NCI-H774 (cell line): ENCODE measurements at places on chromosomes 12 and 14.

- DNase-seq: no peak
Observed at GRCh38 chr12:111201036-111201435, 167.9 kb downstream of the PHETA1 start.

GRCh38 chr14:68409387-68409786, 383.5 kb downstream of the ZFP36L1 start:
- no peak for DNase-seq

DNA sequence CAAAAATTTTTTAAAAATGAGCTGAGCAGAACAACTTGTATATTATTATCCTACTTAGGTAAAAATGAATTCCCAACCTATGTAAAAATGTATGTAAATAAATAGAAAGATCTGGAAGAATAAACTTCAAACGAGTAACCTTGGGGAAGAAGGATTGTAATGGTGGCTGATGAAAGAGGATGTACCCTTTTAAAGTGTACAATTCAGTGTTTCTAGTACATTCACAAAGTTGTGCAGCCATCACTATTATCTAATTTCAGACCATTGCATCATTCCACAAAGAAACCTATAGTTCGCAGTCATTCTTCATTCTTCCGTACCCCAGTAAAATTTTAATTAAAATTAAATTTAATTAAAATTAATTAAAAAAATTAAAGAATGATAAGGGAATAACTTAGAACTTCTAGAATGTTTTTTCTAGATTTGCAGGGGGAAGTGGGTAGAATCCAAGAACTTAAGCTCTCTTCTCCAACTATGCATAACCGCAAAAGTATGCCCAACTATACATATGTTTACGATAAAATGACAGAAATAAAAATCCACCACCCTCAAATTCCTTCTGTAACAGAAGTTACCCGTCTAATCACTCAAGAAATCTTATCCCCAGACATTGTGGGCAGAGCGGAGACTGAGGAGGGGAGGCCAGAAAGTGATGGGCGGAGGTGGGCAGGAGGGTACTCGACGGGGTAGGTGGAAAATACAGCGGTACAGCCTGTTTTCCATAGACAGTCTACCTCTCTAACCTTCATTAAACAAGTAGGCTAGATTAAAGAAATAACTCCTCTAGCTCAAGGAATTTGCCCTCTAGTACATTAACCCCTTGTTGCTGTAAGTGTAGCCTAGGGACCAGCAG, 921 bp downstream of the DEPDC4 start:
- DNase-seq: no peak

GRCh38 chr14:63995285-63995684, 142.5 kb downstream of the SYNE2 start:
- DNase-seq: no peak

DNA sequence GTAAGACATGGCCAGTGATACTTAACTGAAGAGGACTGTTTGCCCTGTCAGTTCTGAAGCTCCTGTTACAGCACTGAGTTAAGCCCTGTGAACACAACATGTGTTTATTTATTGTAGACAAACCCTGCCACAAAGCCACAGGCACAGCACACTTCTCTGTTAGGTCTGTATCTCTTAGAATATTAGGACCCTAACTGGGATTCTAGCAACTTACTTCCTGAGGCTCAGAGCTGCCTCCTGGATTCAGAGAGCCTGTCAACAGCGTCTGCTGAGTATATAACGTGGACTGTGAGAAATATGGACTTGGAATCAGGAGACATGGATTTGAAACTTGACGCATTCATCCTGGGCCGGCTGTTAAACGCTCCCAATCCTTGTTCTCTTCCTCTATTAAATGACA, 135.0 kb upstream of the HIF1A start:
- DNase-seq: no peak

DNA sequence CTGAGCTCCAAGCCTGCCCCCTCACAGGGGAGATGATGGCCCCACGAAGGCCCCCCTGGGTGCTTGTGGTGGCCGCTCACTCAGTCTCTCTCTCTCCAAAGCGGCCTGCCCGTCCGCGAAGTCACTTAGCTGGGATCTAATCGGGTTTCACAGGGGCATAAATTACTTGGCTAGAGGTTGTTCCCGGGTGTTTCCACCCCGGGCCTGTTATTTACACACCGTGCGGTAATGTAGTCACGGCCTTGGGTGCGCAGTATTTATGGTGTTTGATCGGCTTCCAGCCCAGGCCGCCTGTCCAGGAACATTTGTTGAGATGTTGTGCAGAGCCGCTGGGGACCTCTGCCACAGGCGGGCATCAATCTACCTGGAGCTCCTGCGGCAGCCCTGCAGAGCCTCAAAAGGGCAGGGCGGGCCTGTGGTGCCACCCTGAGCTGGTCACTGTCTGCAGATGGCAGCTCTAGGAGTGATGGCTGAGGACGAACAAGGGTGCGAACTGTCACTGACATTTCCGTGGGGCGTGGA, 91.2 kb downstream of the KIF26A start:
- DNase-seq: no peak

- no peak for DNase-seq
Observed at GRCh38 chr12:53098354-53098981, 1.0 kb downstream of the IGFBP6 start.

- DNase-seq: no peak
Observed at GRCh38 chr14:23729720-23730387, 93.7 kb downstream of the DHRS2 start.

- no peak for DNase-seq
Observed at GRCh38 chr14:68292441-68293215, 473.0 kb downstream of the RAD51B start.

GRCh38 chr14:24670594-24670993, 36.6 kb upstream of the GZMB start:
- DNase-seq: no peak

GRCh38 chr12:106147956-106148355, 9.2 kb upstream of the NUAK1 start:
- no peak for DNase-seq

DNA sequence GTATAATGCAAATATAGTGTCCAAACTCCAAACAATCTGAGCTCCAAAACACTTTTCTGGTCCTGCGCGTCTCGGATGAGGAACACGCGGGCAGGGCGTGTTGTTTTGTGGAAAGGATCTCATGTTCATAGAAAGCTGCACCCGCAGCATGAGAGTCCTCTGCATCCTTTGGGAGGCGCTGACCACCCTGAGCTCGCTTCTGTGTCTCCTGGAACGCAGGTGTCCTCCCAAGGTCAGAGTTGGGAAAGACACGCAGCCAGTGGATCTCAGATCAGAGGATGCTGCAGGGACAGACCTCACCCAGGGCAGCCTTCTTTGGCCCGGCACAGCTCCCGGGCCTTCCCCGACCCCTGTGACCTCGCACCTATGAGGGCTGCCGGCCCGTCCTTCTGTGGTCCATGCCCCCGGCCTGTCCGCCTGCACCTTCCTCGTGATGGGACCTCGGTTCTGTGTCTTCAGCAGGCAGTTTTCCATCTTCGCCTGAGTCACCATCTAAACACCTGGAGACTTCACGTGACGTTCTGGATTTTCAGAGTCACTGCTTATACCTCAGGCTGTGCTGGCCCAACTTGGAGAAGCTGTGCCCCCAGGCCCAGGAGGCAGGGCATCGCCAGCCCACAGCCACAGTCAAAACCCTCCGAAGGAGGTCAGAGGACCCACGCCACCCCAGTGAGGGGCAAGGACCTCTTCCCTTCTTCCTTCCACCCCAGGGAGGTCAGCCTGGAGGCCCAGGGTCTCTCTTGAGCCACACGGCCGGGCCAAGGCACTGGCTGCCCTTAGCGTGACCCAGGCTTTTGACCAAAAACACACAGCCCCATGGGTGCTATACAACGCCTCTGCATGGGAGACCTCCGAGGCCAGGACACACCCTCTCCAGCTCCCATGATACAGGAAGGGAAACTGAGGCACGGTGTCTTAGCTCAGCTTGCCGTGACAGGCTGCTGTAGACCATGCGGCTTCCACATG, 25.9 kb downstream of the MMP17 start:
- DNase-seq: no peak

DNA sequence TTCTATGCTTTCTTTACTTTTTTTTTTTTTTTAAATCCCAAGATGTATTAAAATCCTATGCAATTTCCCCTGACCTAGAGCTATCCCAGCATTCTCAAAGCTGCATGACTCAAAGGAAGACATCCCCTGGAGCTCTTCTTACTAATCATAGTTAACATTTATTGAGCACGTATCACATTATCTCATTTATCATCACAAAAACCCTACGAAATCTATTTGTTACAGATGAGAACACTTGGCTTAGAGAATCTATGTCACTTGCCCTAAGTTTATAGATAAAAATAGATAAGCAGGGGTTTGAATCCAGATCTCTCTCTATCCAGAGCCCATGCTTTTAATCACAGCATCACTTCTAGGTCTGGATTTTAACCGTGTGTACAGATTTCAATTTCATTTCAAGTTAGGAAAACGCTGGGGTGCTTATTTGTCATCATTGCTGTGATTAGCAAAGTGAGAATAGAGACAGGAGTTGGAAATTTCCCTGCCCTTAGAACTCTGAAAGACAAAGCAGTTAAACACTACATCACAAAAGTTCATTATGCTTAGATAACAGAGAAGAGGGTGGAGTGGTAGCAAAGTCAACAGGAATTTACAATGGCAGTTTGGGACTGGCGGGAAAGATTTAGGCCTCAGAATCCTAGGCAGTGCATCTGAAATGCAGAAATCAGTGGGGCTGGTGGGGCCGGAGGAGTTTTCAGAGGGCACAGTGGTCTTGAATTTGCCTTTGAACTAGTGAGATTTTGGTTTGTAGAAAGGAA, 177.7 kb upstream of the FRMD6 start:
- DNase-seq: no peak

DNA sequence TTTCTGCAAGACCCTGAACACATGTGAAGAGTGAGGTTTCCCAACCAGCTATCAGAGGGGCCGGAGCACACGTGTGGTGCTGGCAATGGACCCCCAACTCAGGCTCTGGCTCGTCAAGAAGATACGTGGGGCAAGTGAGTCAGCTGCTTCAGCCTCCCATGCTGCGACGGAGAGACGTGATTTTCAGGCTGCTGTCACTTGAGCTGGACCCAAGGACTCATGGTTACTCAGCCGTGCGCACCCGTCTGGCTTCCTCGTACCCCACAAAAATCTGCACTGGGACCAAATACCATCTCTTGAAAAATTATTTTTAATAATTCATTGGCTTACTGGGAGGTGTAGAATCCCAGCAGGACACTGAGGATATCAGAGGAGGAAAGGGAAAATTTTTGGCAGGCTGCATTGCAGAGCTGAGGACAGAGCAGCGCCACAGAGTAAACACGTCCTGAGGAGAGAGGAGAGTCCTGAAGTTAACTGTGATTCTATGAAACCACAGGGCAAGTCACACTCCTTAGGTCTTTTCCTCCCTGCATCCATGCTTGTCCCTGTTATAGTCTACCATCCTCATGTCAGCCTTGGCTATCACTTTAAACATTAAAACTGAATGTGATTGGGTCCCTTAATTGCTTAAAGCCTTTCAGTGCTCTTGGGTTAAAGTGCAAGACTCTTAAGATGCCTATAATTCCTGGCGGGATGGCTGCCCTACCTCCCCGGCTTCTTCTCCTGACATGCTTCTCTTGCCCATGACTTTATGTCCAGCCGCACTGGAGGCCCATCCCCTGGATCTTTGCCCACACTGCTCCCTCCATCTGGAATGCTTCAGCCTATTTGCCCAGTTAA, 95.3 kb upstream of the SLC35F4 start:
- no peak for DNase-seq

DNA sequence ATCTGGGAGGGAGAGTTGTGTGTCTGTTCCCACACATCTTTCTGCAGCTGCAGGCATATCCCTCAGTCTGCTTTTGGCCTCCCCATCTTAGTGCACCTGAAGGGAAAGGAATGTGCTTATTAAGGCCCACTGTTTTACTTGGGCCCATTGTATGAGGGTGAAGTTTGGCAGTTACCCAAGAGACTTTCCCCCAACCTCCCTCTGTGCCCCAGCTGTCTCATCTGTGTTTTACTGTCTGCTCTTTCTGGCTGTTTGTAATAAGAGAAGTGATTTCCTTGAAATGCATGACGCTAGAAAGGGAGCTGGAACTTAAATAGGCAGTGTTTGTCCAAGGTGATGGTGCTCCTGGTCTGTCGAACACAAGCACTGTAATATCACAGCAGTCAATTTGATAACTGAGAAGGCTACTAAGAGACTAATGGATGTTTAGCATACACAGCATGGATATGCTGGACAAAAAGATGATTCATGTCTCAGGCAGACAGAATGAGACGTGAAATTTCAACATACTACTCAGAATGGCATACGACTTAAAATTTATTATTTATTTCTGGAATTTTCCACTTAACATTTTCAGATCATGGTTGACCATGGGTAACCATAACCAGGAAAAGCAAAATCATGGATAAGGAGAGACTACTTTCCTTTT, 43.6 kb downstream of the FSCB start:
- peak; percentile 46 for DNase-seq

DNA sequence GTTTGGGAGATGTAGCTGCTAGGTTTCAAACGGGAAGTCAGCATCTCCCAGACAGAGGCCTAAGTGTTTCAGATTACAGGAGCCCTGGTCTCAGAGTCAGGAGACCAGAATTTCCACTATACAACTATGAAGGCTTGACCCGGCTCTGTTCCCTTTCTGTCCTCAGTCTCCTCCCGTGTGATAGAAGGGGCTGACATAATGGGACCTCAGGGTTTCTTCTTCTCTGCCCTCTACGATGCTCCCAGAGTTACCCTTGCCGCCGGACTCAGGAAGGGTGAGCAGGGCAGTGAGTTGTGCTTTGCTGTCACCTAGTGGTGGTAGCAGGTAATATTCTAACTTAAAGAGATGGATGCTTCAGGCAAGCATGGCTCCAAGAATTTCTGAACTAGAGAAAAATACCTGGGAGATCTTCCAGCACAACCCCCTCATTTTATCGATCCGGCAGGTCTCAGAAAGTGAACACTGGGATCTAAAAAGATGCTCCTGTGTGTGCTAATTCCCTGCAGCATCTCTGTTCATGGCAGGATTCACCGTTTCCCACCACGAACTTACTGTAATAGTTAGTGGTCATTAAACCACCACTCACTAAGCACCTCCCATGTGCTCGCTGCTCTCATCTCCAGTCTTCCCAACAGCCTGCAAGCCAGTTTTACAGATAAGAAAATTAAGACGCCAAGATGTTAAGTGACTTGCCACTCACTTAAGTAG, 84.4 kb downstream of the VWF start:
- peak; percentile 60 for DNase-seq

- no peak for DNase-seq
Observed at GRCh38 chr14:62743560-62743959, 301.7 kb downstream of the KCNH5 start.

DNA sequence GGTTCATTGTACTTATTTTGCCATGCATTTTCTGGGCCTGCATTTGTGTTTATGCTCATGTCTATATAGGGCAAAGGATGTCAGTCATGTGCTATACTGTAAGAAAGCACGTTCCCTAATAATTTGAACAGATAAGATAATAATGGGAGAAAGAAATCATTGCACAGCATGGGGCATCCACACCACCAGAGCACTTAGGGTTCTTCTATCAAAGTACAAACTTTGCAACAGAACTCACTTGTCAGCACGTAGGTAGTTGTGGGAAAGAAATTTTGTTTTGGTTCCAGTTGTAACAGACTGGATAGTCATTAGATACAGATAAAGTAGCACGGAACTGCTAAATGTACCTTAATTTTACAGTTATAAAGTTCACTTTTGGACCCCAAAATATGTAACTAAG, 10.1 kb downstream of the PPP1CC start:
- no peak for DNase-seq

- DNase-seq: no peak
Observed at GRCh38 chr14:105196265-105196960, 15.3 kb upstream of the NUDT14 start.

GRCh38 chr12:104740668-104741067, 217.4 kb downstream of the SLC41A2 start:
- DNase-seq: no peak

- DNase-seq: no peak
Observed at GRCh38 chr14:36975834-36976233, 196.6 kb downstream of the SLC25A21 start.
